ENCODE measurements at places on chromosomes 1 and 21.

GRCh38 chr1:162361349-162361748, 15.3 kb downstream of the SPATA46 start:
- no peak overlapping the region for H3K4me3 ChIP-seq
- no peaks in the 10 kb centered on the region for H3K27me3 ChIP-seq
- no peak for DNase-seq
- H3K27ac ChIP-seq = no peak overlapping the region
- no peaks in the 10 kb centered on the region for H3K4me1 ChIP-seq

DNA sequence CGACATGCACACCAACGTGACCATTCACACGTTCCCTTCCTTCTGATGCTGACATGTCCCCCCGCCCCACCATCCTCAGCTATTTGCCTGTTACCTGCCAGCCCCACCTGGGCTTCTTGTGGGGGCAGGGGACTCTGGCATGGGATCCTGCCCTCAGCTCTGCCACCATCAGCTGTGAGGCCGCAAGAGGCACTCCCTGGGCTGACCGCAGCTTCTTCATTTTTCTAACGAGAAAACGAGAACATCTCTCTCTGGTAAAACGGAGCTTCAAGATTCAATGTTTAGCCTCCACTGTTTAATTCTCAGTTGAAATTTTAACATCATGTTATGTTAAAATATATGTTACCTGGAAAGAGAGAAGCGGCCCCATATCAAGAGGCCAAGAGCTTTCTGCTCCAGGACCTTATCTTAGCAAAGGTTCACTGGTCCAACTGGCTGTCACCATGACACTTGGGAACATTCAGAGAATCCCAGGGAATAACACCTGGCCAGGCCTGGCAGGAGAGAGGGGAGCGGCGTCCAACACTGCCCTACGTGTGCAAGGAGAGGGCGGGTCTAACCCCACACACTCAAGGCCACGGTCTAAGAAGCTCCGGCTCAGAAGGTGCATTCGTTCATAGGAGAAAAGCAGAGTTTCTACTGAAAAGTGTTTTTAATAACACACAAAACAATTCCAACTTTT, 51.3 kb downstream of the HLCS start:
- H3K36me3 ChIP-seq = no peaks in the 10 kb centered on the region
- H3K27ac ChIP-seq = no peak overlapping the region
- peaks cover 21% of the 10 kb centered on the region for H3K4me1 ChIP-seq
- no peak for DNase-seq
- H3K27me3 ChIP-seq = no peaks in the 10 kb centered on the region

GRCh38 chr1:155226910-155227260, 18.4 kb downstream of the MTX1 start:
- H3K36me3 ChIP-seq = no peaks in the 10 kb centered on the region
- DNase-seq = no peak
- H3K4me1 ChIP-seq = peaks cover 45% of the 10 kb centered on the region
- no peaks in the 10 kb centered on the region for H3K27me3 ChIP-seq

- no peaks in the 10 kb centered on the region for H3K36me3 ChIP-seq
- no peak for DNase-seq
- peaks cover 18% of the 10 kb centered on the region for H3K4me1 ChIP-seq
- no peak overlapping the region for H3K27ac ChIP-seq
- no peak overlapping the region for H3K4me3 ChIP-seq
- H3K27me3 ChIP-seq = no peaks in the 10 kb centered on the region
These were observed 5.6 kb upstream of the ZNF496 start for GRCh38 chr1:247337250-247337746.

- H3K4me1 ChIP-seq = peaks cover 14% of the 10 kb centered on the region
- no peak overlapping the region for H3K4me3 ChIP-seq
- H3K27me3 ChIP-seq = no peaks in the 10 kb centered on the region
- no peak for DNase-seq
These were observed 96.1 kb downstream of the IER5 start for GRCh38 chr1:181184621-181185020.

GRCh38 chr1:61588736-61589672, 135.9 kb downstream of the TM2D1 start:
- H3K27ac ChIP-seq = no peak overlapping the region
- H3K27me3 ChIP-seq = no peaks in the 10 kb centered on the region
- no peak for DNase-seq
- H3K36me3 ChIP-seq = no peaks in the 10 kb centered on the region
- H3K4me3 ChIP-seq = no peak overlapping the region

All from esophagus muscularis mucosa (tissue), 4 donors.